ENCODE measurements at places on chromosomes 2 and 18.

GRCh38 chr18:7921938-7922587, 354.9 kb downstream of the PTPRM start:
- DNase-seq, result no peak

DNA sequence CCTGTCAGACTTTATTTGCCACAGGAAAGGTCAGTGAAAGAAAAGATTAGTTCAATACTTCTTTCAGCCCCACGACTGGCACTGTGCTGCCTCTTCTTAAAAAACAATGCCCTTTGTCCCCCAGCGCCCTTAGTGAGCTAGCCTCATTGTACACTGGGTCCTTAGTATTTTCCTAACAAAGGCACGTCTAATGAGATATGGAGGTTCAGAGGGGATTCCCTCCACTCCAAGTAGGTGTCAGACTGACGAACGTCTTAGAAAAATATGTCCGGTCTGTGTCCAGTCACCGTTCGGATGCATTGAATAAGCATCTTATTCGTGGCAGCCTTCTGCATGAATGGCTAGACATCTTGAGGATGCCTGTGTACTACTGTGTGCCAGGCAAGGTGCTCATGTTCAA, 1.1 kb downstream of the FECH start:
- DNase-seq, result no peak

DNA sequence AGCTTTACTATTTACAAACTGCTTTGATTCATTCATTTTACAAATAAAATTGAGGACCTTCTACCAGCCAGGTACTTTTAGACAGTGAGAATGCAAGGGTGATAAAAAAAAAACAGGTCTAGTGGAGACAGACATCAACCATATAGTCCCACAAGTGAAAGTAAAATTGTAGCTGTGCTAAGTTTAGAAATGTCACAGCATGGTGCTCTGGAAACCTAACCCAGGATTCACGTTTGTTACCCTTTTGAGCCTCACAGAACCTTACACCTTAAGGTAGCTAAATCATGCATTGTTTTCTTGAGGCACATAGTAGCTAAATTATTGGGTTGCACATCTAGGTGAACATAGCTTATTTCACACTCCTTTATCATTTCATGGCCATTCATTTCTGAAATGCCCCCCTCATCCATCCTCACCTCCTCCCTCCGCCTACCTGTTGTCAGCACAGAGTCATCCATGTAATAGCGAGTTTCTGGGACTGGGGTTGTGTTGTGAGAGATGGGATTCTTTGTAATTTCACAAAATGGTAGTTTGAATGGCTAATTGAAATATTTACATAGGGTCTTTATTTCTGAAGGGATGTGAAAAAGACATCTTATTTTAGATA, 7.1 kb downstream of the MTA3 start:
- DNase-seq, result no peak

GRCh38 chr2:66440708-66441497, 6.0 kb downstream of the MEIS1 start:
- no peak for DNase-seq

GRCh38 chr2:107094450-107094986, 208.6 kb upstream of the ST6GAL2 start:
- DNase-seq, result no peak

DNA sequence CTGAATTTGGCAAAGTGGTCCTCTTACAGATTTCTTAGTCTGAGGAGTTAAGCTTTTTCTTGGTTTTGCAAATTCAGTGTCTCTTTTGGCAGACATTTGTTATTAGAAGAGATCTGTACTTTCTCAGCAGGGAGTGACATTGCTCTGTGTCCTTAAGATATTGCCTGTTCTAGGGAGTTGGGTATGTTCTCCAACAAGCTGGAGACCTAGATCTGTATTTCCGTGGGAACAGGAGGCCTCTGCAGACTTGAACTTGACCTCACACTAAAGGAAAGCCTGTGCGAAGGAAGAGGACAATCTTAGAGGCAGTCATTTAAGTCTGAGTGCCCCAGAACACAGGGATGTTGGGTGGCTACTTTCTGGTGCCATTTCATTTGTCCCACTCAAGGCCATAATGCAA, 107.0 kb upstream of the ATP8B1 start:
- DNase-seq, result no peak

- no peak for DNase-seq
Observed at GRCh38 chr2:113203217-113203530, 29.4 kb downstream of the PSD4 start.

DNA sequence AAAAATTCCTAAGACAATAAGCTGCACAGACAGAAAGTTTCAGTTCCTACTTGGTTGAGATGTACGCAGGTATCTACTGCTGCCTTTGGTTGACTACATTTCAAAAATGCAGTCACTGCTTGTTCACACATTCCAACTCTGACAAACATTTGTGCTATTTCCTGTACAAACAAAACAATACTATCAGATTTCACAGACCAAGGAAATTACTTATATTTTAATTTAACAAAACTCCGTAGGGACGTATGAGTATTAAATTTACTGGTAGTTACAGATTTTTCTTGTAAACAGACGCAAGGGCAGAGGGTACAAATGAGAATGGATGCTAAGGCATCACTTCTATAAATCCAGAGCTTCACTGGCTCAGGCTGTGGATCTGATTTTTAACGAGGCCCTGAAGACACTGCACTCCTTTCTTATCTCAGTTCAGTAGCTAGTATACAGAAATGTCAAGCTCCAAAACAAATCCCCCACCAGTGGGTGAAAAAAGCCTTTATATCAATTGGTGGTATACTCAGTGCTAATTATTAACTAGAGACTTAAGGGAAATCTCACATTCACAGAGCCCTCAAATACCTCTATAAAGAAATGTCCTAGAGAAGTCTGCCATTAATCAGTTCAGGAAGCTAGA, 31.7 kb upstream of the TTC32 start:
- peak; percentile 59 for DNase-seq

DNA sequence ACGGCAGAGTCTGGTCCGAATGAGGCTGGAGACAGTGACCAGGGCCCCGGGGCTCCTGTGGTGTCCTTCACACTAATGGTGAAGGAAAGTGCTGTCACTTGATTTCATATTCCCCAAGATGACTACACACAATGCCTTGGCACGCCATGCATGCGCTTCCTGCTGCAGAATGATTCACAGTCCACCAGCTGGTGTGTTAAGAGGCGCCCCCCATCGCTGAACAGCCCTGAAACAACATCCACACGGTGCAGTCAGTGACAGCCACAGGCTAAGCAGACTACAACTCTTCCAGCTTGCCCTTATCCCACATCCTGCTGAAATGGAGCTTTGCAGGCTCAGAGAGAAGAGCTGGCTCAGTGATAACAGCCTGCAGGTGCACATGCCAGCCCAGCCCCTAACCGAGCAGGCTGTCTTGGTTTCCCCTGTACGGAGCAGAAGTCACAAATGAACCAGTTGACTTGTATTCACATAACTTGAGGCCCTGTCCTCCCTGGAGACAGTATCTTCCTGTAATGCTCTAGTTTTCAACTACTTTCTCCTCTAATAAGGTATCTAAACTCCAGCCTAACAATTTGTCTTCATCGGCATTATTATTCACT, 24.3 kb upstream of the CDH20 start:
- no peak for DNase-seq

DNA sequence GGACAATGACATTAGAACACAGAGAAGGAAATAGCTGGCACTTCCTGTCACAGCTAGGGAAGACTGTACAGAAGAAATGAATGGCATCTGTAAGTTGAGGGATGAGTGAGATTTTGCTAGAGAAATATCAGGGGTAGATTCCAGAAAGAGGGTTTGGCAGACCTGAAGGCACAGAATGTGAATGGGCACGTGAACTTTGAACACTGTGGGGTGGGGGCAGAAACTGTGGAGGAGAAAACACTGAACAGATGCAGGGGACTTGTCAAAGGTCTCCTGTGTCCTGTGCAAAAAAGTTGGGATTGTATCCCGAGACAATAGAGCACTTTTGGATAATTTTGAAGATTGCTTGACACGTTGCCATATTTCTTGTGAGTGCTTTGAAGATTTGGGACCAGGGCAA, 88.0 kb downstream of the PPP1R1C start:
- DNase-seq, result no peak
